ENCODE measurements at places on chromosomes 1 and 21.

GRCh38 chr1:73556270-73556669 is 641.7 kb downstream of the LRRIQ3 start:
- DNase-seq, result no peak

DNA sequence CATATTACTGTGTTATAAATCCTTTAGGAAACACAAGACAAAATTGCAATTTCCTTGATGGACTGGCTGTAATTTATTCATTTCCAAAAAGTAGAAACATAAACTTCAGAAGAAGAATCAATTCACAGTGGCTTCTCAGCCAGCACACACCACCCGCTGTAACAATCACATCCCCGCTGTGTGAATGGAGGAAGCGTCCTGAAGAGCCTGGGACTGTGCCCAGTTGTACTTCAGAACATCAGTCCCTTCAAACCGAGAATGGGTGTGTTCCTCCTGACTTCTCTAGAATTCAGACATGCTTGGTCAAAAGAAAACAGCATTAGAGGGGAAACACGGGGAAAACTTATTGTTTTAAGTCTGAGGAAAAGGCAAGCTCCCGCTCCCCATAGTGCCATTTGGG is 28.8 kb upstream of the CD84 start:
- DNase-seq, result no peak

GRCh38 chr1:242197907-242198820 is 199.3 kb upstream of the MAP1LC3C start:
- no peak for DNase-seq

- DNase-seq, result no peak
Measured at GRCh38 chr1:31064718-31065309, 703 bp downstream of the PUM1 start.

DNA sequence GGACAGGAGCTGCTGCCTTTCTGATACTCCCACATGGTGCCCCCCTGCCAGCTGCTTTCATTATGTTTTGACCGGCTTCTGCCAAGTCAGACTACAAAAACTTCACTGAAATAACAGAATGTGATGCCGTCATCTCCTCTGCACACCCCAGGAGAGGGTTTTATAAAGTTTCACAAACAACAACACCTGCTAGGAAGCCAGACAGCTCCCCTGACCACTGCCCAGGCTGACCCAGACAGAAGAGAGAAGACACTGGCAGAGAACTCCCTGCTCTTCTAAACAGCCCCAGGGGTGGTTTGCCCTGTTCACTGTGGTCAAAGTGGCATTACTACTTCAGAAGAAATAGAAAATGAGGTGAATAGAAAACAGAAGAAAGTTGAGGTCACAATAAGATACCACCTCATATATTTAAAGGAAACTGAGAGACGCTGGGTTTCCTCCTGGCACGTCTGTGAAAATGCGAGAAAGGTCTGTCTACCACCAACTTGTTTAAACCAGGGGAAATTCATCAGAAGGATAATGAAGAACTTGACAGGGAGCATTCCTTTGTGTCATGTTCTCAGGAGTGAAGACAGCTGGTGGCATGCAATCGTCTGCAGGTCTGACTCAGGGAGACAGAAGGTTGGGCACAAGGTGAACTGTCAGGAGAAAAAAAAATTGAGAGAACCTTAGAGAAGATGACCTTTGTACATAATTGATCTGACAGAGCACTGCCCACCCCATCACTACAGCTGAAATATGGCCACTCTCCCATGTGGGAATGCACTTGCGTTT is 119.0 kb upstream of the NFIA start:
- DNase-seq, result no peak

DNA sequence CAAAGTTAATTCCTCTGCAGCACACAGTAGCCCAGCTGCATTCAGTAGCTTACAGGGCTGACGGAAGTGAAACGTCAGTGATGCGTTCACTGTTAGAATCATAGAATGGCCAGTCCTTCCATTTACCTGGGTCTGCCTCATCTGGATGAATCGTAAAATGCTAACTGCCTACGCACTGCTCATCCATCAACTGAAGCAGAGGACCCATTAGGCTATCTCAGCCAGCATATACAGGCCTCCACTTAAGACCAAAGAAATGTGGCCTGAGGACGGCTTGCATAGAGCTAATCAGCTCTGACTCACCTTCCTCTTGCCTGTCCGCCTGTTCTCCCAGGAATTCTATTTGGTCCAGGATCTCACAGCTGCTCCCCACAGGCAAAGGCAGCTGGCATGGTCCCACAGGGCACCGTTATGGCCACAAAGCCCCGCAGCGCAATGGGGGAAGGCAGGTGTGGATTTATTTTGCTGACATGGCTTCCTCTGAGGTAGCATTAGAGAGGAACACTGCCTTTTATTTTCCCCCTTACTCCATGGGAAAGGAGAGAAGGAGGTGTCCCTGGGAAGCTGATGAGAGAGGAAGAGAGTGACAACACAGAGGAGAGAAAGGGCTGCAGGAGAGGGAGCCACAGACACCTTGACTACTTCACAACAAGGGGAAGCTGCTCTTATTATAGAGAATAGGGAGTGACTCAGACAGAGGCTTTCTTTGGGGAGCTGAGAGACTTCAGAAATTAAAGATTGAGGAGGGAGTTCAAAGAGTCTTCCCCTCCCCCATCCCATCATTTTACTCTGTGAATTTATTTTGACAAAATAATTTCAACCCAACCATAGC is 177.6 kb downstream of the HHIPL2 start:
- no peak for DNase-seq

GRCh38 chr1:226487921-226488320 is 60.6 kb upstream of the STUM start:
- no peak for DNase-seq

DNA sequence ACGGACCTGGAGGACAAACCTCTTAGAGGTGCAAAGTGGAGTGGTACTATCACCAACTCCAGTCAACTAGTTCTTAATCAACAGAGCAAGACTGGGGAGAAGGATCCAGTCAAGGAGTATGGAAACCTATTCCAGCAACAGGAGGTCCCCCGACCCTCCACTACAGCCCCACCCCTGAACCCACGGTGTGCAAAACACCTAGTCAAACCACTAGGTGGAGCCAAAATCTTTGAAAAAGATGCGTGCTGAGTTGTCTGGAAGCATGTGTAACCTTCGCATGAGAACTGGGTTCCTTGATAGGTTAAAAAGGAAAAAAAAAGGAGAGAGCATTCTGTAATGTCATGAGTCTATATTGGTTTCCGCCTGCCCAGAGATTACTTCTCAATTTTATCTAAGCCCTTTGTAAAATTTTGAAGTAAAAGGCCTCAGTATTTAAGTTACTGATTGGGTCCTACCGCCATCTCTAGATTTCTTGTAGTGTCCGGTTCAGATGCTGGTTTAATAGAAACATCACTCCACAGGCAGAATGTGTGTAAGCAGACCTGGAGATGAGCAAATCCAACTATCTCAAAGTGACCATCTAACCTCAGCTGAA is 81.9 kb upstream of the HAO2 start:
- DNase-seq, result no peak

- no peak for DNase-seq
Measured at GRCh38 chr21:15624646-15625045, 105.1 kb upstream of the USP25 start.

DNA sequence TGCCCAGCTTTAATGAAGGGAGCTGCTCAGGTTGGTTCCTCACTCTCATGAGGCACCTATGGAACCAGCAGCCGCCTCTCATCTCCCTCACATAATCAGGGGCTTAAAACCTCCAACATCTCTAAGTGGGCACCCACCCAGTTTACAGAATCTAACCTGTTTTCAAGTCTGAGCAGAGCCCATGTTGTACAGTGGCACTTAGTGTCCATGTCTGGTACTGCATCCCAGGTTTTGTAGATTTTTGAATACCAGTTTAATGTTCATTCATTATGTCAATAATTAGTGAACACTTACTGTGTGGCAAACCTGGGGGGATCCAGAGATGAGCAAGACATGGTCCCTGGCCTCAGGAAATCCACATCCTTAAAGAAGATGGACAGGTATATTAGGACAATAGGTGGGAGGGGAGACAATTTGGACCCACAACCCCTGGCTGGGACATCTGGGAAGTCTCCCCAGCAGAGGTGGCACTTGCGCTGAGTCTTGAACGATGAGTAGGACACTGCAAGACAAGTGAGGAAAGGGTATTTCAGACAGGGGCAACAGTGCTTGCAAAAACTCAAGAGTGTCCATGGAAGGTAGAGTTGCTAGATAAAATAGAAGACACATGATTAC is 83.3 kb downstream of the LACTBL1 start:
- DNase-seq, result no peak
